ENCODE measurements at places on chromosomes 3 and 15.
A peak's percentile ranks its signal among the peaks of the same experiment; 100 is the strongest.

DNA sequence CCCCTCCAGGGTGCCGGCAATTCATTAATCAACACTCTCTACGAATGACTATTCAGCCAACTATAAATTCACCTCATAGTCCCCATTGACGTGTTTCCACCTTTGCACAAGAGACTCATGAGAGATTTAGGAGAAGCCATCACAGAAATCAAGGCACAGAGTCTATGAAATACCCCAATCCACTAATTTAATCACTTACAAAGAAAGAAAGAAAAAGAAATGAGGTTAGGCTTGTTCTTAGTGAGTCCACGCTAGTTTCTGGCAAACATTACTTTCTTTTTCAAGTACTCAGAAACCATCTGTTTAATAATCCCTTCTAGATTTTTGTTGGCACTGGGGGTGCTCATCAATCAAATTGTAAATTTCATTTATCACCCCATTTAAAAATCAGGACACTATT, 125.2 kb upstream of the ADPGK start:
- no peak for DNase-seq

DNA sequence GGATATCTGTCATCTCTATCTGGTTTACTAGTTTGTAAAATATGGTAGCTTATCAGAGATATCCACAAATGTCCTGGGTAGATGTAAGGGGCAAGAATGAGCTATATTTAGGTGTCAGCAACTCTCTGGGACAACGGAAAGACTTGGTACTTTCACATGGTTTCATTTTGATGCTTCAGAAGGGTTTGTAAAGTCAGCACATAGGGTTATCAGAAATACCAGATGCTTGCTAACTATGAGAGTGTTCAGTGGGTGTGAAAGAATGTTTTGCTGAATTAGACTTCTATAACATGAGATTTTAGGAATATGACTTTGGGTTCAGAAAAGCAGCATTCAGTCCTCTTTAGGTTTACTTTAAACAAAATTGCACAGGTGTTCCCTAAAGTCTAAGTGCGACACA, 466.5 kb upstream of the PDZRN3 start:
- no peak for DNase-seq

DNA sequence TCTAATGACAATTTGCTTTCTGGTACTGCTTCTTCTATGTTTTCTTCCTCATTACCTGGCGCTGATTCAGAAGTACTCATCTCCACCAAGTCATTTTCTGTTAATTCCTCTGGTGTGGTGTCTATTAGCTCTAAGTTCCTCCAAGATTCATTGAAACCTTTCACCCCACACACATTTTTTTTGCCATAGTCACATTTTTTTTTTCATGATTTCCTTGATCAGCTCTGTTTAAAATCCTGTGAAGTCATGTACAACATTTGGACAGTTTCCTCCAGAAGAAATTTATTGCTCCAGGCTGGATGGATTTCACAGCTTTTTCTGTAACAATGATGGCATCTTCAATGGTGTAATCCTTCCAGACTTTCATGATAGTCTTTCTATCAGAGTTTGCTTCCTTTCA, 243.2 kb upstream of the VEPH1 start:
- no peak for DNase-seq

- no peak for DNase-seq
Measured at GRCh38 chr3:43106293-43106628, 382 bp upstream of the POMGNT2 start.

- no peak for DNase-seq
Measured at GRCh38 chr3:161319867-161320266, 51.5 kb downstream of the SPTSSB start.

DNA sequence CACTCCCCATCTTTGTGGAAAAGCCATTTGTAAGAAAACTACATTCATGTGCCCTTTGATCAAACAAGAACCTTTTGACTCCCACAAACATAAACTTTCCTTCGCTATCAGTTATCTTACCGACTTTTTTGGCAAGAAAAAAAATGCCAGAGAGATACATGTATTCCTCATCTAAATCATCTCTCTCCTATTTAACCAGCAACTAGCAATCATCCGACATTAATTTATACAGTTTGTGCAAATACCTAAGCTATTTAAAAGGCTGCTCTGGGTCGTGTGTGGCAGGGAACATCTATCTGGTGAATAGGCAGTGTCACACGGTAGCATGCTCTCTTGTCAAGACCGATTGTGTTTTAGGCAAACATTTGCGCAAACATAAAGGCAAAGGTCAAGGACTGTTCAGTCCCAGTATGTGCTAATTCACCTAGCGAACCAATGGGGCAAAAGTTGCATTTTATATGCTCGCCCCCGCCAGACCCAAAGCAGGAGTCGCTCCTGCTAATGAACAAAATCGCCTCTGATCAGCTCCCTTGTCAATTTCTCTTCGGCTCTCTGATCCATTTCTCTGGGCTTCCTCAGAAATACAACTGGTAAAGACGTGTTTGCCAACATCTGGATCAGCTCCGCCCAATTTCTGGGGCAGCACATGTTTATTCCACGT, 37.7 kb downstream of the ZIC4 start:
- peak; percentile 72 for DNase-seq

GRCh38 chr15:72967811-72968530, 84.3 kb upstream of the NEO1 start:
- DNase-seq: no peak

DNA sequence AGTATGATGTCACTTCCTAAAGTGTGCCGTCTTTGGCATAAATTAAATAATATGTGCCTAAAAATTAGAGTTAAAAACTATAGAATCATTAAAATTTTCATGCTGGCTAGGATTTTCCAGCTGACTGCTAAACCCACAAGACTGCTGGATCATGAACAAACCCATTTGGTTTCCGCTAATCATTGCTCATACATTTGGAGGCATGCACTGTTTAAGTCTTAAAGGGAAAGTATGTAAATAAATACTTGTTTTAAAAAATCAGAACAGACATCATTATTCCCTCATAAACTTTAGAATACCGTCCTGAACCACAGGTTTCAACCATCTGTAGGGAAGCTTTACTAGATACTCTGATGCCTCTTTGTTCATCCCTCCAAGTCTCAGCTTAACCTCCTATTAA, 26.5 kb downstream of the ATP6V1A start:
- no peak for DNase-seq

DNA sequence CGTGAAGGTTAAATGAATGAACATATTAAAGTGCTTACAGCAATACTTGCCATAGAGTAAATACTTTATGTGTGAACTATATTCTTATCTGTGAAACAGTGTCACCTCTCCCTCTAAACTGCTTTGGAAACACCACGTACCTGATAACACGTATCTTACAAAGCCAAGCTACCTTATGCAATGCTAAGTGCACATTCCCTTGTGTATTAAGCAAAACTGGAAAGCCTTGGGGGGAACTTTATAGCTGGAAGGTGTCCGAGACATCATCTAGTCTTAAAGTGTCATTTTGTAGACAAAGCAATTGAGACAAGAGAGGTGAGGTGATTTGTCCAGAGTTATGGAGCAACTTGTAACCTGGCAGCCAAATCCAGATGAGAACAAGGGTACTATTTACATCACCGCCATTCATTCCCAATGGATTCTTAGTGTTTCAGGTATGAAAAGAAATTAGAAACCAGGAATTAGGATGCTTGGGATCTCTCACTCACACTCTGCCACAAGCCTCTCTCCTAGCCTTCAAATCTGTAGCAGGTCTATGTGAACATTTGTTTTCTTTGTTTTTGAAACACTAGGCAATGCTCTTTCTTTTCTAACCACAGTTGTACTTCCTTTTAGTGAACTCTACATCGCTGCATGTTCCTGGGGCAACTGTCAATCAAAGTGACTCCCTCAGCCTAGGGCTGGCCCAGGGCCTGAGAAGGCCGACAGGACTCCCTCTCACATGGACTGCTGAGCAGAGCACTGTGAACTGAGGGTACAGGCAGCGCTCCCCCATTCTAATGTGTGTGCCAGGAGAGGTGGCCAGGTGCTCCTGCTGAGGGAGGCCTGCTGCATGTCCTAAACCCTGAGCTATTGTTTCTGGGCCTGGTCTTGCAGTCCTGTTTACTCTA, 13.9 kb upstream of the MGLL start:
- no peak for DNase-seq

GRCh38 chr15:86213420-86213819, 133.7 kb downstream of the AGBL1 start:
- no peak for DNase-seq

- no peak for DNase-seq
Measured at GRCh38 chr3:8490079-8490552, 11.5 kb upstream of the LMCD1 start.
